ENCODE measurements at places on chromosomes 5 and 9.

GRCh38 chr9:101119206-101119819 lies 90.8 kb downstream of the PLPPR1 start:
- DNase-seq: peak; percentile 51

DNA sequence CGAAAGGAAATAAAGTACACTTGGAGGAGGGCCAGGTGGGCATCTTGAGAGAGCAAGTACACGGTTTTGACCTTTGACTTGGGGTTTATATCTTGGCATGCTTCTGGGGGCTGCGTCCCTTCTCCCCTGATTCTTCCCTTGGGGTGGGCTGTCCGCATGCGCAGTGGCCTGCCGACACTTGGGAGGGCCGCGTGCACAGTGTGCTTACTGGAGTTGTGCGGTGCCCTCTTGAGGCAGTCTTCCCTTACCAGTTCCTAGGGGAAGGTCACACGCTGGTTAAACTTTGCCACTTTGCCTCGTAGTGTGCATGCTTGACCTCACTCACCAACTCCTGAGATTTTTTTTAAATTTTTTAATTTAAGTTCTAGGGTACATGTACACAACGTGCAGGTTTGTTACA lies 4.3 kb upstream of the CLPTM1L start:
- no peak for DNase-seq

DNA sequence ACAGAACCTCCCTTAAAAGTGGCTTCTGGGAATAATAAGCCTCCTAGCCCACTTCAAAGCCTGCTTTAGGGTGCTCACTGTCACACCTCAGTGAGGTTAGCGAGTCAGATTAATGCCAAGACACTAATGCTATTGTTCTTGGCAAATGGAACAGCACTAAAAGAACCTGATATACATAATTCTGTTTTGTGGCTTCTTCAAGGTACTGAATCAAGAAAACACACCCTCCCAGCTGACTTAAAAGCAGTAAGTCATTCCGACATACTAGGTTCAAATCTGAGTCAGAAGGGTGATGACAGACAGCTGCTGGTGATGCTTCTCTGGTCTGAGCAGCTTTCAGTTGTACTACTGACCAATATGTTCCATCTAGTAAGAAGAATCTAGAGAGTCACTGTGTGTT lies 121.6 kb downstream of the OXCT1 start:
- no peak for DNase-seq

GRCh38 chr5:115962565-115963402 lies 509 bp downstream of the LVRN start:
- DNase-seq: no peak

GRCh38 chr9:7507566-7508270 lies 291.9 kb downstream of the DMAC1 start:
- DNase-seq: no peak

- no peak for DNase-seq
Measured at GRCh38 chr9:131874447-131874846, 134.6 kb upstream of the RAPGEF1 start.

GRCh38 chr9:75658301-75658905 lies 232.1 kb upstream of the PCSK5 start:
- DNase-seq: no peak

GRCh38 chr9:70093944-70094343 lies 50.3 kb downstream of the MAMDC2 start:
- DNase-seq: no peak

- DNase-seq: peak; percentile 52
Measured at GRCh38 chr5:55577353-55578060, 42.7 kb upstream of the PLPP1 start.

GRCh38 chr9:5900622-5901021 lies 9.9 kb downstream of the MLANA start:
- DNase-seq: no peak

GRCh38 chr5:119323601-119324000 lies 32.2 kb upstream of the TNFAIP8 start:
- peak; percentile 55 for DNase-seq

- DNase-seq: no peak
Measured at GRCh38 chr5:73327908-73328455, 120.6 kb downstream of the FOXD1 start.

GRCh38 chr5:32419791-32420190 lies 24.7 kb downstream of the ZFR start:
- DNase-seq: peak; percentile 55

All from NCI-H1694 treated with DMSO at 0.1 percent for 48 hours (cell line).